ENCODE measurements at places on chromosomes 5 and 9.

DNA sequence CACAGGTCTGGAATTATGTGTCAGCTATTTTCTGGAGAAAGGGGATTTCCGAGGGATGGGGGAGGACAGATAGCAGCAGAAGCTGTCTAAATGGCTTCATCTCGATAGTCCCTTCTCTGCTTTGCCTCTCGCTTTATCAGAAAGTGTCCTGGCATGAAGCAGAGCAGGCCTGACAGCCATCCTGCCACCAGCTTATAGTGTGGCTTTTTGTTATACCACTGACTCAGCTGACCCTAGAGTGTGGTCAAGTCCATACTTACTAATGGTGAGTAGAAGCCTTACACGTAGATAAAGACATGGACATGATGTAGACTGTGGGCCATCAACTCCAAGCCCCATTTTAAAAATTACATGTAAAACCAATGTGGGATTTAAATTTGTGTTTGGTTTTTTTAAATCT, 50.0 kb downstream of the RCL1 start:
- DNase-seq = no peak

DNA sequence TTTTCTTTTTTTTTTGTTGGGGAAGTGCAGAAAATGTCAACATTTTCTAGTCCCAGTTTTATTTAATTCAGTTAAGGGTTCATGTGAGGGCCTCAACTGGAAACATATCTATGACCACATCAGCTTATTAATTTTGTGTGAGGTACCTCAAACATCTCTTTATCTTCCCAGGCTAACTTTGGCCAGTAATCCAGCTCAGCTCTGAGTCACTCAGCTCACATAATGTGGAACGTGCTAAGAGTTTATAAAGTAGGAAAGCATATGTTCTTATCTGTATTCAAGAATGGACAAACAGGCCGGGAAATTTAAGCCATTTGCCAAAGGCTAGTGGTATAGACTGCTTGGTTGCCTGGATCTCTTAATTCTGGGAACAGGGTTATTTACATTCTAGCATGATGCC, 118.4 kb downstream of the INSYN2B start:
- DNase-seq = peak; percentile 71

- DNase-seq = peak; percentile 76
These were observed 2.7 kb downstream of the GPX3 start for GRCh38 chr5:151023047-151023615.

- DNase-seq = no peak
These were observed 106.4 kb upstream of the CCNG1 start for GRCh38 chr5:163330723-163331668.

DNA sequence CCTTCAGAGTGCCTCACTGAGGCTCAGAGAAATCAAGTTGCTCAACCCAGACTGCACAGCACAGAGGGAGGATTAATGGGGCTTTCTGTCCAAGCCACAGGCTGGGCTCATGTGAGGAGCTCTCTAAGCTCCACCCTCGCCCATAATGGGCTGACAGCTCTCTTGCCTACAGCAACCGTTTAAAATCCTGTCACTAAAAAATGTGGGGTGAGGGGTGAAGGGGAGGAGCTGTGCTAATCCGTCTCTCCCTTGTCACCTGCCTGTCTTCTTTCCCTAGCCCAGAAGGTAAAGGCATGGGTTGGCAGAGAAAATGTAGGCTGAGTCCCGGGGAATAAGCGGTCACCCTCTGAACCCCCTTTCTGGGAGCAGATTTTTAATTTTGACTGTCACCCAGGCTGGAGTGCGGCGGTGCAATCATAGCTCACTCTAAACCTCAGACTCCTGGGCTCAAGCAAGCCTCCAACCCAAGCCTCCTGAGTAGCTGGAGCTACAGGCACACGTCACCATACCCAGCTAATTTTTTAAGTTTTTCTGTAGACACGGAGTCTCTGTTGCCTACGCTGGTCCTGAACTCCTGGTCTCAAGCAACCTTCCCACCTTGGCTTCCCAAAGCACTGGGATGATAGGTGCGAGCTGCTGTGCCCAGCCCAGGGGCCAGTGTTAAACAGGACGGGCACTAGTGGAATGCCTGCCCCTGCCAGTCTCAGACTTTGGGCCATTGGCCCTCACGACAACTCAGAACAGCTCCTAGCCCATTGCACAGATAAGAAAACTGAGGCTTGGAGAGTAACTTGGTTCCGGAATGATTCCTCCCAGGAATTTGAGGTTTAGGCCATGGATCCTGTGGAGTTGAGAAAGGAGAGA, 89.5 kb downstream of the LMX1B start:
- no peak for DNase-seq

GRCh38 chr5:73496984-73497457, 1.2 kb upstream of the BTF3 start:
- peak; percentile 75 for DNase-seq

- DNase-seq = no peak
These were observed 3.1 kb downstream of the TMED9 start for GRCh38 chr5:177595026-177595585.

DNA sequence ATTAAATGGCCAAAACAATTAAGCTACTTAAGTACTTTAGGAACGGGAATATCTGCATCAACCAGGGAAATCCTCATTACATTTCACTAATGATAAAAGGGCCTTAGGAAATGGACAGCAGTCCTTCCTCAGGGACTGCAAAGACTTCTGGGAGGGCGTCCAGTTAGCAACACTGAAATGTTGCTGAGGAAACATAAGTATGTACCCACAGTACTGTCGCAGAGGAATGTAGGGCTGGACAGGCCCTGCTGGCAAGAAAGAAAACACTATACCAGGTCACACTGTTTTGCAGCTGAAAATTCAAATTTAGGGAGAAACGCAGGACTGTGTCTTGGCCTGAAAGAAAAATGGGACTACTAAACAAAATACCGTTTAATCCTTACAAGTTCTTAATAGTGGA, 1.3 kb downstream of the C5orf15 start:
- DNase-seq = peak; percentile 38

DNA sequence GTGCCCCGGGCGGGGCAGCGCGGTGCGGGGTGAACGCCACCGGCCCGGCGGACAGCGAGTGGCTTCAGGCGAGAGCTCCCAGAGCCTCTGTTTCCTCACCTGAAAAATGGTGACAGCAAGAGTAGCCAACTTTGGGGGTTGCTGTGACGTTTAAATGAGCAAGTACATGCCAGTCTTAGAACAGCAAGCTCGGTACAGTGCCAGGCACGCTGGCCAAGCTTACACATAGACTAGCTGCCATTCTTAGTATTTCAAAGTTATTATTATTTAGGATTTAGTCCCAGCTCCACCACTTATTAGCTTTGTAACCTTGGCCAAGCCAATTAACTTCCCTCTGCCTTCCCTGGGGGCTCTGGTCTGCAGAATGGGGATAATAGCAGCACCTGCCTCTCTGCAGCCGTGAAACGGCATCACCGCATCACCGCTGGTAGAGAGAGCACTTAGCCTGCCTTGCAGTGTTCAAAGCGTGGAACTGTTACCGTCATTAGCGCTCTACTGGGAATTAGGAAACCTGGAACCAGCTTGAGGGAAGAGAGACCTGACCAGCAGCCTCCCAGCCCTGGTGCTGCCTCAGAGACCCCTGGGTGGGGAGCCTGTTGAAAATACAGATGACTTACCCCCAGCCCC, at the start of gene C9orf50:
Gene C9orf50, minus strand, starts transcription at position 433 of the 627 bp plus-strand sequence. CDS start 527 bp downstream, outside the sequence.
- no peak for DNase-seq

DNA sequence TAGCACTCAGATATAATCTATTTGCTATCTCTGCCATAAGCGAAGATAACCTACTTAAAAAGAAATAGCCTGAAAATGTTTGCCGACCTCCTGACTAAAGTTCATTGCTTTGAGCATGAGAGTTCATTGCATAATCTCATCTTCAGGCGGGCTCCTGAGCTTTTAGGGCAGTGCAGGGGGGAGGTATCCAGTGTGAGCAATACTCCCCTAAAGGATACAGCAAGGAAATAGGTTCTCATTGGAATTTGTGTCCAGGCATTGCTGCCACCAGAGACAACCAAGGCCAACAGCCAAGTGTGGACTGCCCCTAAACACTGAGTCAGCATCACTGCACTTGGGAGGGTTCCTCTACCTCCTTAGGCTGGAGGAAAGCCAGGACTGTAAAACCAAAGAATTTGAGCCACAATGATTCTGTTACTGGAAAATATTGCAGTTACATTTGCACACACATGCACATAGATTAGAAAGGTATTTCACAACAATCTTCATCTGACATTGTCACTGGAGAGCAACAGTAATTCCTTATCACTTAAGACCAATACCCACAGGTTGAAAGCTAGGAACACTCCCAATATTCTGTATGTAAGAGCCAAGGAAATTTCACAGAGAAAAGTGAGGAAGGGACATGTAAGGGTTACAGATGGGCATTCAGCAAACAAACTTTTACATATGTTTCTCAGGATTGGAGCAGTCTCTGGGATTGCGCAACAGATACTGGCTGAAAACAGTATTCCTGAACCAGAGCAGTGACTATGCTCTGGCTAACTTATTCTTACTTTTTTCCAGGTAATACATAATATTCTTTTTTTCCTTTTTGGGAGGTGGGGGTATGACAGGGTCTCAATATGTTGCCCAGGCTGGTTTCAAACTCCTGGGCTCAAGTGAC, 98.6 kb upstream of the TLE1 start:
- peak; percentile 97 for DNase-seq

DNA sequence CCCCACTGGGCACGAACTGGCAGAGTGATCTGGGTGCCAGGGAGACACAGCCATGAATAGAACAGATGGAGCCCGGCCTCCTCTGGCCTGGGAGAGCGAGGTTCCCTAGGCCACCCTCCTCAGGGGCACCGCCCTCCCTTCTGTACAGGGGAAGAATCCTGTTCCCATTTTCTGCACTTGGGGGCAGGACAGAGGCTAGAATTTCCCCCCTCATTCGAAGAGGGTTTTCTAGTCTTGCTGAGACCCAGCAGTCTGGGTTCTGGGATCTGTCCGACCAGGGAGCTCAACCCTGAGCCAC, 52.7 kb downstream of the COL5A1 start:
- DNase-seq = no peak

GRCh38 chr5:75461679-75462078, 49.8 kb downstream of the CERT1 start:
- DNase-seq = peak; percentile 54

DNA sequence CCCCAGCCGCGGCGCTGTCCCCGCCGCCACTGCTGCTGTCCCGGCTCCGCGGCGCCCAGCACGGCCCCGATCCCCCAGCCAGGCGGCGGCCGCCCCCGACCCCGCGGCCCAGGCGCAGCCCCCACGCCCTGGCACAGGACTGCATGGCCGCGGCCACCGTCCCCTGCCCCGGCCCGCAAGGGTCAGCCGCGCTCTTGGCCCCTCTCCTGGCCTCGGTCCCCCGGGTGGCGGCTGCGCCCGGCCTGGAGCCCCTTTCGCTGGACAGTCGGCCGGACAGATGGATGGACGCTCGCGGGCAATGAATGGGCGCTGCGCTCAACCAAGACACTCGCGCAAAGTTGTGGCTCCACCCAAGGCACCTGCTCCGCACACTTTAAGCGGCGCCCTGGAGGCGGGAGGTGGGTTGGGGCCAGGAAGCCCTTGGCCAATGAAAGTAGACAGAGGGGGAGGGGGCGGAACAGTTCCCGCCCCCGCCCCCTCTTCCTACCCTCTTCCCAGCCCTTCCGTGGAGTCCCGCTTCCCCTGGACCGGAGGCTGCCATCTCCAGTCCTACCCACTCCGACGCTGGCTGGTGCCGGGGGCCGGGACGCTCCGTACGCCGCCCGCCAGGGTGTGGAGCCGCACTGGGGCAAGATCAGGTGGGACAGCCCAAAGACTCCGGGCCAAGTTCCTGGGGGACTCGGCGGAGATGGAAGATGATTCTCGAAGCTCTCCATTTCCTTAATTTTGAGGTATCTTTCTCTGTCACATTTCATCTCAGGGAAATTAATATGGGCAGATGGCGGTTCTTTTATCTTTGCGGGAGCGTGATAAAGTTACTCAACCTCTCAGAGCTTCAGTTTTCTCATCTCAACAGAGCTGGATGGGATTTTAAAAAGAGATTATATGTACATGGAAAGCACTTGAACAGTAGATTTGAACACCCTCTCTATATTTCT, at the start of gene GLDC:
Gene GLDC, minus strand, starts transcription at position 375 of the 938 bp plus-strand sequence. Its CDS starts 230 bp downstream, at position 145.
- no peak for DNase-seq

- peak; percentile 42 for DNase-seq
These were observed 174.0 kb downstream of the MAN2A1 start for GRCh38 chr5:109863752-109864151.

Data from fibroblast of pulmonary artery (primary cell).